ENCODE measurements at places on chromosomes 6 and 20.
A peak's percentile ranks its signal among the peaks of the same experiment; 100 is the strongest.

GRCh38 chr6:127515234-127515793 lies 3.8 kb downstream of the MTCL3 start:
- DNase-seq = peak; percentile 72

DNA sequence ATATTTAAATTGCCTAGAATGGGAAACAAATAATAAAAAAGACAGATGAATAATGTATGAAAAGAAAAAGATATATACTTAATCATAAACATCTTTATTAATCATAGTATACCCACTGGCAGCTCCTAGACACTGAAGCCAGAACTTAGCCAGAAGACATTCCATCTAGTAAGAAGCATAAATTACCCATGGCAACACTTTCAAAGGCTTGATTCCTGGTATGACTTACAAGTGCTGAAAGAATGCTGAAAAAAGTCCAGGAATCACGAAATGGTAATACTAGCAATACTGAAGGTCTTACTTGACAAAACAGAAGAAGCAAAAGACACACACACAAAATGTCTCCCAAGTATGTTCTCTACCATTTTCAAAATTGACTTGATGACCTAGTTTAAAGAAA lies 38.0 kb downstream of the RWDD2A start:
- DNase-seq = peak; percentile 25

DNA sequence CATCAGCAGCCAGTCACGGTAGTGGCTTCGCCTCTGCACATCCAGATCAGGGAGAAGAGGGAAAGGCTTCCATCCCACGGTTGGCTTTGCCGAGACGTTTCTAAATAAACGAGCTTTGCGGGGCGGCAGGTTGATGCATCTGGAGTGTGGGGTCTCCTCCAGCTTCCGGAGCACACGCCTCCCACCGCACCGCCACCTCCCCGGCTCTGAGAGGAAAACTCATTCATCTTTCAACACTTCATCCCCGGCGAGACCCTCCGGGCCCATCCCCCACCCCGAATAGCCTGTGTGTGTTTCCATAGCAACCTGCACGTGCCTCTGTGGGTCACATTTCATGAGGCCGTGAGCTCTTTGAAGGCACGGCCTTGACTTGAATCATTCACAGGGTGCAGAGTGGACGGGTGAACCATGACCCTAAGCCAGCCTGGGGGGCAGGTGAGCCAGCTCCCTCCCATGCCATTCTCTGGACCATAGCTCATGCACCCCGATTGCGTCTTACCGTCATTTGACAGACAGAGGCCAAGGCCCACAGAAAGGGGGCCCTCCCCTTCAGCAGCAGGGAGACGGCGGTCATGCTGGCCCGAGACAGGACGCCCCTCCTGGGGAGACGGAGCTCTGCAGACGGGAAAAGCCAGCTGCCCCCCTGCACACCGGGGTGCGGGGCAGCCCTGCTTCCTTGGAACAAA lies 16.2 kb upstream of the CHRNA4 start:
- no peak for DNase-seq

GRCh38 chr6:127547215-127547614 lies 28.1 kb upstream of the MTCL3 start:
- DNase-seq = peak; percentile 10

GRCh38 chr6:115832786-115833185 lies 227.9 kb downstream of the FRK start:
- no peak for DNase-seq

GRCh38 chr6:3376064-3376463 lies 80.8 kb downstream of the SLC22A23 start:
- no peak for DNase-seq

DNA sequence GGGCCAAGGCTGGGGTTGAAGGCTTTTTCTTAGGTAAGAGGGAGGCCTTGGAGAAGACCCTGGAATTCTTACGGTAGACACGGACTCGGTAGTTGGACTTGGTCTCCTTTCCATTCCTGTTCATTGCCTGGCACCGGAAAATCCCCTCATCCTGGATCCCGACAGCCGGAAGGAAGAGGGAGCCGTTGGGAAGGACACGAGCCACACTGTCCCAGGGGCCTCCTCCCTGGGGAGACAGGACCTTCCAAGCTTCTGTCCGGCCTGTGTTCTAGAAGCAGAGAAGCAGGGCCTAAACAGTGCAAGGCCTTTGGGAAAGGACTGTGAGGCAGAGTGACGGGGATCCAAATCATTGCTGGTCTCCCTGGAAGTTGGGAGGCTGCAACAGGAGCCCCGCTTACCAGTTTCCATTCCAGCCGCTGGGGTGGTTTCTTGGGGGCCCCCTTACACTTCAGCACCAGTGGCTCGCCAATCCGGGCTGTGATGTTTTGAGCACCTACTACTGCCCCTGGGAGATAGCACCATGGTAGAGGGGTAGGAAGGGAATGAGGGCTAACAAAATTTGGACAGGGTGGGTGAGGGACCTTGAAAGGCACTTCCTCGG lies 470 bp downstream of the AGER start:
- no peak for DNase-seq

- DNase-seq = no peak
Measured at GRCh38 chr20:49641683-49642656, 71.7 kb downstream of the B4GALT5 start.

DNA sequence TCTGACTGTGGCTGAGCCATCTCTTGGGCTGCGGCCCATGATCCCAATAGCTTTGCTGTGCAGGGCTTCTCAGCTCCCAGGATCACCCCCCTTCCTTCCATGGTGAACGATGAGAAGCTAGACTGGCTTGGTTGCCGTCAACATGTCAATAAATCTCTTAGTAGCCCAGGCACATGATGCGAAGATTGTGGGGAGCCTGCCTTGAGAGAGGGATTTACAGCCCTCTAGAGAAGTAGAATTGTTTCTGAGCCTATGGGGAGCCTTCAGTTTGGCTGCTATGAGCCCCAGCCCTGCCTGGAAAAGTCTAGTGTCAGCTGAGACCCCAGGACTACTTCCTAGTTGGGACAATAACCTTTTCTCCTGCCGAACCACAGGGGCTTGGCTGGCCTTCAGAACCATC lies 3.3 kb upstream of the PIGT start:
- DNase-seq = no peak

DNA sequence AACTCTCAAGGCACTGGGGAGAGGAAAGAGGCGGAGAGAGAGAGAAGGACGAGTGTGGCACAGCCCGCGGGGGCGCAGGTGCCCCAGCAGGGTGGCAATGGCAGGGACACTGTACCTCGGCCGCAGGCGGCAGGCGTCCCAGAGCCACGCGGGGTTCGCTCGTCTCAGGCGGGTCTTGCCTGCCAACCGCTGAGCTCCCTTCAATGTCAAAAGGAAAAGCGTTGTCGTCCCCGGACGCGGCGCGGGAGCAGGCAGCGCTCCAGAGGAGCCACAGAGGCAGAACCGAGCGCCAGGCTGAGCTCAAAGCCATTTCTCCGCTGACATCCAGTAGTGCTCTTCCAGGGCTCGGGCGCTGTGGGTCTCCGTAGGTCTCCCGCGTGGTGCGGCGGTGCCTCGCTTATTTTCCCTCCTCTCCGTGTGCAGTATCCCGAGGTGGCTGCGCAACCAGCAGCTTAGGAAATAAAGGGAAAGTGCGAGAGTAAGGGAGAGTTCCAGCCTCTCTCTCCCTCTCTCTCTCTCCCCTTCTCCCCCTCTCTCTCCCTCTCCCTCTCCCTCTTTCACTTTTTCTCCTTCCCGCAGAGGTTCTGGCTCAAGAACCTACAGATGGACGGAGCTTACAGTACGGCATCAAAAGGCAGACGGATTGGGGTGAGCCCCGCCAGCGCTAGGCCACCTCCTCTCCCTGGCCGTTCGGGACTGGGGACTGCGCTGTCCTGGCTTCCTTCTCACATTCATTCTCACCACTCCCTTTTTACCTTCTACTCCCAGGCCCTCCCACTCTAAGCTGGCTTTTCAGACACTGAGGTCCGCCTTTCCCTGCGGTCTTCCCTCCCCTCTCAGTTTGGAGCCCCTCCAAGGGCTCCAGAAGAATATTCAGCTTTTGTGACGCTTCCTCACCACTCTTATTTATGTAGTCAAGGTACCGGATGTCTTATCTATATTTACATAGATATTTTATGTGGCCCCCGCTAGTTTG lies at the start of gene LAMA4:
Gene LAMA4 (minus strand): TSS at position 727 of the 976 bp plus-strand sequence. CDS start 417 bp downstream, at position 310.
- DNase-seq = peak; percentile 62

DNA sequence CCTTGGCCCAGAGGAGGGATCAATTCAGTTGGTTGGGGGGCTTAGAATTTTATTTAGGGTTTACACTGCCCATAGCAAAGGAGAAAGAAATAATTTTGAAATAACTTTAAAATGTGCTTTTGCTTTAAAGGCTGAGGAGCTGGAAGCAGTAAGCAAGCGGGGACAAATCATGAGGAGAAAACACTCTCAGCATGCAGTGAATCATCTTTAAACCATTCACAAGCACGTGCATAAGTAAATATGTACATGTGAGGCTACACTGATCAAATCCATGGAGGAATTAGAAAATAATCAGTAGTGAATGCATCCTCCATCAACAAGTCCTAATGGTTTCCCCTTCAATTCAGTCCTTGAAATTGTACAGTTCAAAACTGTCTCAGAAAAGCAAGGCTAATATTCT lies 181.0 kb downstream of the MTFR2 start:
- DNase-seq = peak; percentile 54

DNA sequence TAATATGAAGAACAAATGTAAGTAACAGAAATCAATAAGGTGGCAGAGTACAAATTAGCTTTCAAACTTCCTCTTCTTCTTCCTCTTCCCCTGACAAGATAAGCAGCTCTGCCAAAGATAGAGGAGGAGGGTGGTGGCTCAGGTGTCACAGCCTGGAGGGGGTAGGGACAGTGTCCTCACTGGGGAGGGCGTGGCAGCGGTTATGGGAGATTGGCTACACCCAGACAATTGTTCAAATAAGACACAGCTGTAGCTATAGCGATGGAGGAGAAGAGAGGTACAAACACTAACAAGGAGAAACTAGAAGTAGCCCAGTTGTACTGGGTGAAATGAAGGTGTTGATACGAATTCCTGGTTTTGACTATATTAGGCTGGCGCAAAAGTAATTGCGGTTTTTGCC lies 198.5 kb downstream of the TBXT start:
- no peak for DNase-seq

DNA sequence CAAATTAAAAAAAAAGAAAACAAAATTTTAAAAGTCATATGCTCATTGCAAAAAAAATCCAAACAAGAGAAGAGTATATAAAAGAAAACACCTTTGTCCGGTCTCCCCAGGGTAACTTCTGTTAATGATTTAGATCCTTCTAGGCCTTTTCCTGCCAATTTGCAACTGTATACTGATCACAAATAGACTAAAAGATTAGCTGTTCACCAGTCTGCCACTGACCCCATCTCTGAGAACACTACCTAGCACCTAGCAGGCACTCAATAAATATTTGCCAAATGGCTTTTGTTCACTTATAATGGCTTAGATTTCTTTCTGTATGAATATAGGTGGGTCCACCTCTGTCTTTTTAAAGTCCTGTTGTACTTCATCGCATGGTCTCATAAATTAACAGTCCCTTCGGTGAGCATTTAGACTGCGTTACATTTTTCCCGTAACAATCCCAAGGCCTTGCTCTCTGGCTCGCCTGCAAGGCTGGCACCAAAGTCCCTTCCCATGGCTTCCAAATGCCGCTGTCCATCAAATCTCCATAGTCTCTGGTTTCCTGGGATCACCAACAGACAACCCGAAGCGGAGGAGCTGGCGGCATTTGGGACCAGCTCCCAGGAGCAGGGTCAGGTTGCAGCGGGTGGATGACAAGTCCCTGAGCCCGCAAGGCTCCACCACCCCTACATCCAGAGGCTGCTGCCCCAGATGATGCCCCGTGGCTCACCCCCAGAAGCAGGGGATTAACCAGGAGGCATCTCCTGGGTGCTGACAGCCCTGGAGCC lies 11.8 kb downstream of the JPH2 start:
- DNase-seq = no peak

GRCh38 chr6:151225919-151226318 lies 13.8 kb upstream of the AKAP12 start:
- DNase-seq = no peak

- DNase-seq = no peak
Measured at GRCh38 chr20:17643531-17644188, 38.4 kb downstream of the RRBP1 start.

GRCh38 chr6:166105341-166106075 lies 62.1 kb downstream of the TBXT start:
- no peak for DNase-seq

GRCh38 chr20:25533920-25534700 lies 51.2 kb downstream of the NINL start:
- DNase-seq = no peak

DNA sequence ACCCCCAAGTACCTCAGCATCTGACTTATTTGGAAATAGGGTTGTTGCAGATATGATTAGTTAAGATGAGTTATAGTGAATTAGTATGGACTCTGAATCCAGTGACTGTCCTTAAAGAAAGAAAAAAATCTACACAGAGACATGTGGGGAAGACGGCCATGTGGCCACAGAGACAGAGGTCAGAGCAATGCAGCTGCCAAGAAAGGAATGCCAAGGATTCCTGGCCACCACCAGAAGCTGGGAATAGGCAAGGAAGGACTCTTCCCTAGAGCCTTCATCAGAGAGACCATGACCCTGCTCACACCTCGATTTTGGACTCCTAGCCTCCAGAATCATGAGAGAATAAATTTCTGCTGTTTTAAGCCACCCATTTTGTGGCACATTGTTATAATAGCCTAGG lies 81.8 kb downstream of the FYN start:
- DNase-seq = peak; percentile 41

DNA sequence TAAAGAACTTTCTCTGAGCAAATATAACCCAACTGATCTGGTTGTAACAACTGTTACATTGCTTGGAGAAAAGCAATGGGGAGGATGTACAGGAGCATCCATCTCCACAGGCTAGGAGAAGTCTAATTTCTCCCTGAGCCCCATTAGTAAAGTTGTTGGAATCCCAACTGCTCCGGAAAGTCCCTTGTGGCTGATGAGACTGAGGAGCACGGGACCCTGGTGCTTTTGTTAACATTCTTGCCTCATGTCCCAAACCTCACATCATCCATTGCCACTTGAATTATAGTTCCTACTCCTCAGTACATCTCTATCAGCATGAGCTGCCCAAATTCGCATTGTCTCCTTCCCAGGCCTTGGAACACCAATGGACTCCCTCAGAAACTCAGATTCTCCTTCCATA lies 260.6 kb upstream of the BMP2 start:
- no peak for DNase-seq

DNA sequence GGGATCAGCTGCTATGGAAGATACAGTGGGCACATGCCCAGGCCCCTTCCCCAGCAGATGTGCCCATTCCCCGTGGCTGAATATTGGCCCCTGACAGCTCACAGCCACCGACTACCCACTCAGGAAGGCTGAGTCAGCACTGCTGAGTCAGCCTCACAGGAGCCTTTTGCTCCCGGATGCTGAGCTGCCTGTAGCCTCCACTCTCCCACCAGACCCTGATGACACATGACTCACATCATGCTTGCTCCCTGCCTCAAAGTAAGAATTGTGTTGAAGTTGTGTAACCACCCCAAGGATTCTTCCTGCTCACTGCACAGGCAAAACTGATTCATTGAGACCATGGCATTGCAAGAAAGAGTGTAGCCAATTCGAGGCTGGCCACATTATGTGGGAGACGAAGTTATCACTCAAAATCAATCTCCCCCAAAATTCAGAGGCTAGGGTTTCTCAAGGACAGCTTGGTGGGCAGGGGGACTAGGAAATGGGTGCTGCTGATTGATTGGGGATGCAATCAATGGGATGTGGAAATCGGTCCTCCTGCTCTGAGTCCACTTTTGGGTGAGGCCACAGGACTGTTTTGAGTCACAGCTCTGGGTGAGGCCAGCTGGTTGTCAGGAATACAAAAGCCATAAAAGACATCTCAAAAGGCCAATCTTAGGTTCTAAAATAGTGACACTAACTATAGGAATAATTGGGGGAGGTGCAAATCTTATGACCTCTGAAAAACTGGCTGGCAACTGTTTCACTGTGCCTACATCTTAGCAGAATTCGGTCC lies 556.6 kb upstream of the CDH4 start:
- DNase-seq = peak; percentile 32

GRCh38 chr6:125302840-125303511 lies 1.2 kb upstream of the HDDC2 start:
- no peak for DNase-seq

All from AG08396 (cell line).